Stimulated activated naive CD4-positive, alpha-beta T cell treated with Interleukin-2 at 50 U/mL for 16 hours (primary cell): ENCODE measurements at places on chromosomes 11 and 22.

GRCh38 chr11:34938611-34939010 lies 22.2 kb downstream of the PDHX start:
- no peak for DNase-seq

DNA sequence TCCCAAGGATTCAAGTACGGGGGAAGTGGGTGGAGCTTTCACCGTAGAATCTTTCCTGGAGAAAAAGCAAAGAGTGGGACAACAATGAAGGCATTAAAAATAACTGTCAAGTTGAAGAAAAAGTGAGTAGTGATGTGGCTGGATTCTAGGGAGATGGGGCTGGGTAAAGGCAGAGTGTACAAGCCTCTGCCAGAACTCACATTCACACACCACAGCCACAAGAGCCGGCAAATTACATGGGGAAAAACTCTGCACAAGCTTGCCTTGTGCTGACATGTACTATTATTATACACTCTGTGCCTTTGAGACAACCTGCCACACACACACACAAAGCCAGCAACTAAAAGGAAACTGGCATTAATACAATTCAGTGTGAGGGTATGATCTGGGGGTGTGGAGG lies 182.6 kb downstream of the LARGE1 start:
- no peak for DNase-seq

- DNase-seq: no peak
These were observed 16.9 kb downstream of the CCDC15 start for GRCh38 chr11:124970925-124971324.

GRCh38 chr11:70542406-70542805 lies 144.1 kb downstream of the CTTN start:
- no peak for DNase-seq

GRCh38 chr11:833114-833791 lies 501 bp downstream of the CD151 start:
- DNase-seq: no peak

DNA sequence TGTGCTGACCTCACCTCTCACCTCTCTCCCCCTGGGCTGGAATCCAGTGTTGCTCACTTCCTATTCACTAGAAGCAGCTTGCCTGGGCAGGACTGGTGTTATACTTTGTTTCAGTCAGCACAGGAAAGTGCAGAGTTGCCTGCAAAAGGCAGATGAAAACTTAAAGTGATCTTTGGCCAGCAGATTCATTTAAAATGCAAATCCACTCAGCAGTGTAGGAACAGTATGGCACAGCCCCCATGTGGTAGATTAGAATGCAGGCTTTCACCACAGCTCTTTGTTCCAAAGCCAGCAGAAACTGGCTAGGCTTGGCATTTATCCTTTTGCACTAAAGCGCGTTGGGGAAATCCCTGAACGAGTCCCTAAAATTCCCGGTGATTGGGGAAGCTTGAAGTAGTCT lies 301.2 kb downstream of the OR4C45 start:
- DNase-seq: no peak

DNA sequence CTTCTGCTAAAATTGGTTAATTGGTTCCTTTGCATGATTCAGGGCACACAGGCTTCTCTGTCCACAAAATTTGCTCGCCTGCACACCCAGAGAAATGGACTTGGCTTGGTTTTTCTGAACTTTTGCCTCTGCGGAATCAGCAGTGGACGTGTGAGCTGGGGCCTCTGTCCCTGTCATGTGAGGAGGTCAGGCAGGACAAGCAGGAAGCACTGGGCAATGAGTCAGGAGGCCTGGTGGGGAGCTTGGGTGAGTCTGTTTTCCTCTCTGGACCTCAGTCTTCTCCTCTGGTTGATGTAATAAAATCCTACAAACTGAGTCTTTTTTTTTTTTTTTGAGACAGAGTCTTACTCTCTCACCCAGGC lies 10.4 kb upstream of the CELSR1 start:
- no peak for DNase-seq

- no peak for DNase-seq
These were observed 471.2 kb upstream of the CNTN5 start for GRCh38 chr11:98549571-98549970.

DNA sequence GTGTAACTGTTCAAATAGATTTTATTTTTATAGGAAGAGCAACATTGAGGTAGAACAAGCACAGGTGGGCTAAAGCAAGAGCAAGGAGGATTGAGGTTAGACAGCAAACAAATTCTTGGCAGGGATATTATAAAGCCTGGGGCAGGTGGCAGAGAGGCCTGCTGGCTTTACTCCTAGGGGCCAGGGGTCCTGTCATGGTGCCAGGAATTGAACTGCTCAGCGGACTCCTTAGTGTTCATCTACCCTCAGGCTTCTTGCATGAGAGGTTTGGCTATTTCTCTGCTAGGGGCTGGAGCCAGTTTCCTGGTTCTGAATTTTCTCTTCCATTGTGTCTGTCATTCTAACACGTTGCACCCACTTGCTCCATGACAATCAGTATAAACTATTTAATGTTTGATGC lies 217.2 kb upstream of the NCAM1 start:
- no peak for DNase-seq

- DNase-seq: no peak
These were observed 96.6 kb upstream of the SEZ6L start for GRCh38 chr22:26072621-26073020.

- DNase-seq: peak; percentile 15
These were observed 40.0 kb downstream of the TPCN2 start for GRCh38 chr11:69088676-69089146.

GRCh38 chr11:11589437-11589836 lies 32.4 kb downstream of the GALNT18 start:
- no peak for DNase-seq
